ENCODE measurements at places on chromosomes 5 and 9. TPM values are rescaled to one million over a fixed set of nuclear protein-coding genes. Genes with fewer than 3 reads are reported as not detected.

- H3K27me3 ChIP-seq: no peaks in the 10 kb centered on the region
- no peak overlapping the region for H3K4me3 ChIP-seq
- no peaks in the 10 kb centered on the region for H3K4me1 ChIP-seq
- H3K27ac ChIP-seq: no peak overlapping the region
Measured at GRCh38 chr5:107524111-107524510, 146.6 kb downstream of the EFNA5 start.

DNA sequence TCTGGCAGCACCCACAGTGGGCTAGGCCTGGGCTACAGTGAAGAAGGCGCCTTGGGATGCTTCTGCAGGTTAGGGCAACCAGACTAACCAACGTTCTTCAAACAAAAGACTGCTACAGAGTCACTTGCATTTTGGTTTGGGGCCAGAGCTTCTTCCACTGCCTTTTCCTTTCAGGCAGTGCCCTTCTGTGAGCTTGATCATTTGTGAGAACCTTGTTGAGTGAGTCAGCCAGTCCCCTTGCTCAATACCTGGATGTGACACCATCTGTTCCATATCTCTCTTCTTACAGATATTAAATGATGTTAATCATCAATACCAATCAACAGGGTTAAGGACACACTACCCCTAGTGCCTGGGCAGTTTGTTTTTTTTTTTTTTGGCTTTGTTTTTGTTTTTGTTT lies 46.5 kb upstream of the VDAC1 start:
- no peaks in the 10 kb centered on the region for H3K4me1 ChIP-seq
- no peaks in the 10 kb centered on the region for H3K36me3 ChIP-seq
- H3K27ac ChIP-seq: no peak overlapping the region
- no peaks in the 10 kb centered on the region for H3K27me3 ChIP-seq

DNA sequence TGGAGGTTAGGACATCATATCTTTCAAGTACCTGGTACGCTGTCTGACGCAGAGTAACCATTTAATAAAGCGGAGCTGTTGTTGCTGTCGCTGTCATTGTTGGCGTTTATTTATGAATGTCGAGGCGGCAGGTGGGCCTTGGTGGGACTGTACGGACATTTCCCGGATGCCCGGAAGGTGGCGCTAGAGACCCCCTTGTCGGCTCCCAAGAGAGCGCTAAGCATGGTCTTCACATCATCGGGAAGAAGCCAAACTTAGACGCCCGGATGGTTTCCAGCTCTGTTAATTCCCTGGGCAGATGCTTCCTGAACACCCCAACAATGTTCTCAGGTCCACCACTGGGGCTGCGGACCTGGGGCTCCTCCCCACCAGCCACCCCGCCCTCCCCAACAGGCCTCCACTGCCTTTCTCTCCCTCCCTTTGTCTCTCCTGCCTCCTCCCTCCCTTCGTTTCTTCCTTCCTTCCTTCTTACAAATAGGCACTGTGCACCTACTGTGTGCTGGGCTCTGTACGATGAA lies 54.1 kb downstream of the DUSP1 start:
- H3K27me3 ChIP-seq: no peaks in the 10 kb centered on the region
- H3K36me3 ChIP-seq: no peaks in the 10 kb centered on the region
- no peak overlapping the region for H3K4me3 ChIP-seq
- peak; percentile 80 for DNase-seq
- H3K27ac ChIP-seq: peak overlapping the region; percentile 80

DNA sequence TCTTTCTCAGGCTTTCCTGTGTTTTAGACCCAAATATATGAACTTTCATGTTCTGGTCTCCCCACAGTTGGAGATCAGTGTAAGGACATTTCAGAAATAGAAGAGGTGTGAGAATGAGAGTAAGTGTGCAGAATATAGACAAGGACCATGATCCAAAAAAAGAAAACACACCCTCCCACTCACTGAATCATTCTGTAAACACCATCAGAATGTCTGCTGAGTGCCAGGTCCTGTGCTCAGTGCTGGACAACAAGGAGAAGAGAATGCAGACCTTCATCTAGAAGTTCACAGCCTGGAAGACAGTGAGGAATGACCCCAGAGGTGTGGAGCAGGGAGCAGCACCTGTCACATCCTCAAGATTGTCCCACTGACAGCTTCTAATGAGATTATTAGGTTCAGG lies 19.1 kb upstream of the SH3RF2 start:
- H3K36me3 ChIP-seq: no peaks in the 10 kb centered on the region
- H3K27ac ChIP-seq: no peak overlapping the region
- H3K4me1 ChIP-seq: no peaks in the 10 kb centered on the region
- no peak for DNase-seq
- H3K4me3 ChIP-seq: no peak overlapping the region
- no peaks in the 10 kb centered on the region for H3K27me3 ChIP-seq

- H3K27me3 ChIP-seq: no peaks in the 10 kb centered on the region
- no peaks in the 10 kb centered on the region for H3K36me3 ChIP-seq
- no peak overlapping the region for H3K27ac ChIP-seq
- peaks cover 11% of the 10 kb centered on the region for H3K4me1 ChIP-seq
- H3K4me3 ChIP-seq: no peak overlapping the region
- DNase-seq: no peak
Measured at GRCh38 chr9:87236546-87236945, 261.1 kb upstream of the DAPK1 start.

- H3K27ac ChIP-seq: no peak overlapping the region
- H3K4me1 ChIP-seq: no peaks in the 10 kb centered on the region
- DNase-seq: no peak
- no peaks in the 10 kb centered on the region for H3K36me3 ChIP-seq
- no peaks in the 10 kb centered on the region for H3K27me3 ChIP-seq
Measured at GRCh38 chr5:133679534-133679933, 67.2 kb upstream of the FSTL4 start.

DNA sequence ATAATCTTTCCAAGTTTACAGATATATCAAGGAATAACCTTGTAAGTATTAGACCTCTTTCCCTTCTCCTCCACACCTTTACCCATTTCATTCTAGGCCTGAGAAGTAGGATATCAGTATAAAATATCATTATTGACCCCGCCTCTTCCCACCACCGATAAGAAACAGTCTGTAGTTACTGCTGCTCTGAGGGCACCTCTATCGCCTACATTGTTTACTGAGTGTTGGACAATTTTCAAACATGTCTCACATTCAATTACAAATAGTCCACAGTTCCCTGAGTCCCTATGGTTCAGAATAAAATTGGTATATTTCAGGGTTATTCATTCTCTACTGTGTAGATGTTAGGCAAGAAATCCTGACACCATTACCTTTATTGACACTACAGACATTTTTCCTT lies 73.4 kb downstream of the TEK start:
- H3K36me3 ChIP-seq: no peaks in the 10 kb centered on the region
- no peaks in the 10 kb centered on the region for H3K27me3 ChIP-seq
- H3K4me3 ChIP-seq: no peak overlapping the region
- H3K4me1 ChIP-seq: peaks cover 9% of the 10 kb centered on the region

- no peaks in the 10 kb centered on the region for H3K36me3 ChIP-seq
- peaks cover 31% of the 10 kb centered on the region for H3K27me3 ChIP-seq
- DNase-seq: no peak
- H3K4me3 ChIP-seq: peak overlapping the region; percentile 44
- H3K27ac ChIP-seq: peak overlapping the region; percentile 44
- H3K4me1 ChIP-seq: peaks cover 18% of the 10 kb centered on the region
Measured at GRCh38 chr9:89179540-89179894, 899 bp upstream of the SHC3 start.

GRCh38 chr9:33287087-33287490 lies 3.2 kb upstream of the NFX1 start:
- peaks cover 18% of the 10 kb centered on the region for H3K4me1 ChIP-seq
- H3K27ac ChIP-seq: peak overlapping the region; percentile 95
- no peak for DNase-seq
- H3K36me3 ChIP-seq: peaks cover 6% of the 10 kb centered on the region
- H3K4me3 ChIP-seq: no peak overlapping the region
- no peaks in the 10 kb centered on the region for H3K27me3 ChIP-seq

- no peaks in the 10 kb centered on the region for H3K4me1 ChIP-seq
- peaks cover 11% of the 10 kb centered on the region for H3K27me3 ChIP-seq
- H3K4me3 ChIP-seq: no peak overlapping the region
- H3K27ac ChIP-seq: no peak overlapping the region
- DNase-seq: peak; percentile 27
Measured at GRCh38 chr5:1167728-1168709, 33.4 kb upstream of the SLC6A19 start.

DNA sequence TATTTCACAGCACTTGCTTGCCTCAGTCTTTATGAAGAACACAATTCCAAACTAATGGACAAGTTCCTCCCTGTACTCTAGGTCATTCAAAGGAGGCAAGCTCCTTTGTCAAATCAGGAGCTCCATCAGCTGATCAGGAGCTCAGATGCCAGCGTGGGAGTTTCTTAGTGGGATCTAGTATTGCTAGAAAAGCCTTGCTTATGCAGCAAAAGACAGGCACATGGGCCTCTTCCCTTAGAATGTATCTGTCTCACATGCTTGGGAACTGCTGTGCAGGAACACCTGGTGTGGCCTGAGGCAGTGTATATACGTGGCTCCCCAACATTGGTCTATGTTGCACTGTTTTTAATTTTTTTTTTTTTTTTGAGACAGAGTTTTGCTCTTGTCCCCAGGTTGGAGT lies 21.4 kb upstream of the HAVCR1 start:
- no peak overlapping the region for H3K4me3 ChIP-seq
- DNase-seq: no peak
- H3K27me3 ChIP-seq: no peaks in the 10 kb centered on the region
- no peaks in the 10 kb centered on the region for H3K36me3 ChIP-seq

DNA sequence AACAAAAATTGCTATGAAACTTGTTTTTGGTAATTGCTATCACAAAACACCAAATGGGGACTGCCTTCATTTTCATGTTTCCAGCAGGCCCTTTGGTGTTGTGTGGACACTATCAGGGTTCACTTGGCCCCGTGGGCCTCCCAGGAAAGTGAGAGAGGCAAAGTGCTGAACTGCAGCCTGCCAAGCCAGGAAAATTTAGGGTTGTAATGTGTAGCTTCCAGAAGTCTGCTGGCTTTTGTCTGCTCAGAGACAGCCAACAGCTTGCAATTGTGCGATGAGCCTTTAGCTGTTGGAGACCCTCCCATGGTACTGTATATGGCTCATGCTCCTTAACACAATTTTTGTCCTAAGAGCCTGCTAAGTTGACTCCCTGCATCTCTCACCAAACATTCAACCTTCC lies 105.7 kb upstream of the EQTN start:
- no peak overlapping the region for H3K4me3 ChIP-seq
- H3K36me3 ChIP-seq: no peaks in the 10 kb centered on the region
- H3K27ac ChIP-seq: no peak overlapping the region
- no peaks in the 10 kb centered on the region for H3K4me1 ChIP-seq
- no peak for DNase-seq

DNA sequence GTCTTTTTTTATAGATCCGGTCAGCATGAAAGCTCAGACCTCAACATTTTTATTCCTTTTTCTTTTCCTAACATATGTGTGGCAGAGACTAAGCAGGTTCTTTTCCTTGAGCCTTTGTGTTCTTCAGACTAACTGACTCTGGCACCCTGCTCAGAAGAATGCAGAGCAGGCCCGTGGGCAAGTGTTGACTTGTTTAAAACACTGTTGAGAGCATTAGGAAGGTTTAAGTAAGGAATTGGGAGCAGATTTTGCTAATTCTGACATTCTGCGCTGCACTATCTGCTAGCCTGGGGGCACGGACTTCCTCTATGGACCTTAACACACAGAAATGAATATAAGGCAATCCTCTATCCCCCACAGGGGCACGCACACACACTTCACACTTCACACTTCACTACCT lies 182.5 kb upstream of the PIK3R1 start:
- H3K36me3 ChIP-seq: no peaks in the 10 kb centered on the region
- no peaks in the 10 kb centered on the region for H3K4me1 ChIP-seq
- no peak overlapping the region for H3K27ac ChIP-seq

DNA sequence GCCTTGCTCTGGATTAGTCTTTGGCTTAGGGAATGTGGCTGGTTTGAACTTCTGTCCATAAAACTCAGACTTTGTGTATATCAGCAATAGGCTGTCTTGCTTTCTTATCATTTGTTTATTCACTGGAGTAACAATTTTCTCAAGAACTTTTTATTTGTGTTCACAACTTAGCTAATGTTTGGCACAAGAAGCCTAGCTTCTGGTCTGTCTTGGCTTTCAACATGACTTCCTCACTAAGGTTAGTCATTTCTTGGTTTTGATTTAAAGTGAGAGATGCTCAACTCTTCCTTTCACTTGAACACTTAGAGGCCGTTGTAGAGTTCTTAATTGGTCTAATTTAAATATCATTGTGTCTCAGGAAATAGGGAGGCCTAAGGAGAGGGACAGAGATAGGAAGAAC lies 4.9 kb downstream of the FBXO38 start:
- H3K27ac ChIP-seq: no peak overlapping the region
- H3K4me3 ChIP-seq: no peak overlapping the region
- no peak for DNase-seq
- H3K27me3 ChIP-seq: no peaks in the 10 kb centered on the region
- H3K36me3 ChIP-seq: no peaks in the 10 kb centered on the region
- H3K4me1 ChIP-seq: peaks cover 26% of the 10 kb centered on the region

- no peak for DNase-seq
- H3K36me3 ChIP-seq: no peaks in the 10 kb centered on the region
- no peak overlapping the region for H3K4me3 ChIP-seq
Measured at GRCh38 chr5:90424245-90424644, 14.7 kb upstream of the CETN3 start.

- no peaks in the 10 kb centered on the region for H3K36me3 ChIP-seq
- no peak overlapping the region for H3K27ac ChIP-seq
- DNase-seq: no peak
- no peaks in the 10 kb centered on the region for H3K4me1 ChIP-seq
Measured at GRCh38 chr5:144585681-144586080, 415.0 kb downstream of the KCTD16 start.

DNA sequence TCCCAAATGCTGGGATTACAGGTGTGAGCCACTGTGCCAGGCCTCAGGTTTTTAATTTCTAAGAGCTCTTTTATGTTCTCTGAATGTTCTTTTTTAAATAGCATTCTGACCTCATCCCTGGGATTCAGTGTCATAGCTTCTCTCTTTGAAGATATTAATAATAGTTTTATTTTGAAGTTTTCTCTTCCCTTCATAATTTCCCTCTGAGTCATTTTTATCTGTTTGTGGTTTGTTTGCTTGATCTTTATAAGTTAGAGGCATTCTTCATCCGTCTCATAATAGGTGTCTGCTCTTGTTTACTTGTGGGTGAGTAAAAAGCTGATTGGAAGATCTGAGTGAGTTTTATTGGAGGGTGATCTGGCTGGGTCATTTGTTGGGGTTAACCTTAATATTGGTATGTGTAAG lies 12.5 kb upstream of the MAMDC2 start:
- H3K36me3 ChIP-seq: no peaks in the 10 kb centered on the region
- no peak for DNase-seq
- H3K4me3 ChIP-seq: no peak overlapping the region
- H3K27me3 ChIP-seq: no peaks in the 10 kb centered on the region
- no peak overlapping the region for H3K27ac ChIP-seq

- H3K27me3 ChIP-seq: no peaks in the 10 kb centered on the region
- no peak overlapping the region for H3K27ac ChIP-seq
- no peaks in the 10 kb centered on the region for H3K36me3 ChIP-seq
- no peak overlapping the region for H3K4me3 ChIP-seq
- no peak for DNase-seq
Measured at GRCh38 chr5:34001241-34001841, 6.5 kb downstream of the AMACR start.

- no peaks in the 10 kb centered on the region for H3K27me3 ChIP-seq
- peaks cover 42% of the 10 kb centered on the region for H3K4me1 ChIP-seq
- DNase-seq: no peak
- no peak overlapping the region for H3K4me3 ChIP-seq
- H3K36me3 ChIP-seq: no peaks in the 10 kb centered on the region
Measured at GRCh38 chr9:89444925-89445765, 52.8 kb downstream of the SEMA4D start.

- no peaks in the 10 kb centered on the region for H3K27me3 ChIP-seq
- peaks cover 25% of the 10 kb centered on the region for H3K4me1 ChIP-seq
- no peaks in the 10 kb centered on the region for H3K36me3 ChIP-seq
- H3K4me3 ChIP-seq: no peak overlapping the region
- no peak for DNase-seq
- no peak overlapping the region for H3K27ac ChIP-seq
Measured at GRCh38 chr9:5617749-5618148, 11.2 kb upstream of the RIC1 start.

PPP3R2 gene
- not detected for total RNA-seq

LMX1B gene
- total RNA-seq: 0.35 TPM

TIMD4 gene
- not detected for total RNA-seq

ROPN1L gene
- not detected for total RNA-seq
